ENCODE measurements at places on chromosomes 6 and 20.

GRCh38 chr6:118876814-118877213 is 17.1 kb upstream of the ASF1A start:
- no peak for DNase-seq

- no peak for DNase-seq
Measured at GRCh38 chr20:19074356-19074755, 138.1 kb upstream of the SLC24A3 start.

DNA sequence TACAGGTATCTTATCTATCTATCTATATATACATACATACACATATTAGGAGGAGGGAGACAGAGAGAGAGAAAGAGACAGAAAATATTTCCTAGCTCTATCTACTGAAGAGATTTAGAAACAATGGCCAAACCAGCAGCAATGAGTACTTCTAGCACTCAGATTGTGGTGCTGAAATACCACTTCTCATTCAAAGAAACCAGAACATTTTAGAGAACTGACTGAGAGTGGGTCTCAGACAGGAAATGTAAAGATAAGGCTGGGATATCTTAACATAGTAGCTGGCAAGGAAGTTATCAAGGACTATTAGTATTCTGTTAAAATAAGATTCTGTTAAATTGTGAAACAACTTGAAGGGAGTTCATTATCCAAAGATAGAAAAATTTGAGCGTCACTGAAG is 57.0 kb downstream of the DNAAF9 start:
- no peak for DNase-seq

DNA sequence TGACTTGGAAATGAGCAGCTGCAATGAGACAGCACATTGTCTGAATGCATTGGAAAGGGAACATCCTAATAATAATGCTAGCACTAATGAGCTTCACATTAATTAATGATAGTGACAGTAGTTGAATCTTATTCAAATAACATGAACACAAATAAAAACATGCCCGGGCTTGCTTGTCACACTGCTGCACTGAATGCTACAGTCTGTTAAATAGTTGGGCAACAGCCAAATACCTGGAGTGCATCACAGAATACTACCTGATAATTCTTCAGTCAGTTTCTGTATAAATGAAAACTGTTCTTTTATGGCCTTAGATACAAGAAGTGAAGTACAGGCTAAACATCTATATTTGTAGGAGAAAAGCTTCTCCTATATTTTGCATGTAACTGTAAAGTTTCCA is 458.7 kb downstream of the RNF144B start:
- no peak for DNase-seq

DNA sequence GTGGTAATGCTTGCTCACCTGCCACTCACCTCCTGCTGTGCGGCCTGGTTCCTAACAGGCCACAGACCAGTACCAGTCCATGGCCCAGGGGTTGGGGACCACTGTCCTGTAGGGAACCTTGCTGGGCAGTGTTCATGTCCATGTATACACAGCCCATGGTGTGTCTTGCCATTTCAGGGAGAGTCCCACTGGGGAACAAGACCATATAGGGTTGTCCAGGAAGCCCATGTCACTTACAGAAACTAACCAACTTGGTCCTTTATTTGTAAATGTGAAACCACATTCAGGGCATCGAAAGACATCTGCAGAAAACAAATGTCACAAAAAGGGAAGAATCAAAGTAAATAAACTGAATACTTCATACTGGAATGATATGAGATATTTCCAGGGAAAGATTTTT is 179.1 kb downstream of the NFATC2 start:
- DNase-seq: no peak

GRCh38 chr6:12097791-12098190 is 85.7 kb downstream of the HIVEP1 start:
- DNase-seq: no peak

- no peak for DNase-seq
Measured at GRCh38 chr6:155264693-155265320, 994 bp downstream of the CLDN20 start.

GRCh38 chr6:88547768-88548167 is 381.6 kb upstream of the CNR1 start:
- no peak for DNase-seq

- no peak for DNase-seq
Measured at GRCh38 chr6:2387445-2387844, 142.0 kb upstream of the GMDS start.

All from iPS DF 19.7 (cell line).